Activated T-helper 9 cell treated with anti-CD3 and anti-CD28 coated beads, Interleukin-2, amount 50 U/mL, for 16 hours (primary cell): ENCODE measurements at places on chromosomes 1 and 21.

GRCh38 chr21:37398697-37399096 lies 32.1 kb downstream of the DYRK1A start:
- DNase-seq, result no peak

DNA sequence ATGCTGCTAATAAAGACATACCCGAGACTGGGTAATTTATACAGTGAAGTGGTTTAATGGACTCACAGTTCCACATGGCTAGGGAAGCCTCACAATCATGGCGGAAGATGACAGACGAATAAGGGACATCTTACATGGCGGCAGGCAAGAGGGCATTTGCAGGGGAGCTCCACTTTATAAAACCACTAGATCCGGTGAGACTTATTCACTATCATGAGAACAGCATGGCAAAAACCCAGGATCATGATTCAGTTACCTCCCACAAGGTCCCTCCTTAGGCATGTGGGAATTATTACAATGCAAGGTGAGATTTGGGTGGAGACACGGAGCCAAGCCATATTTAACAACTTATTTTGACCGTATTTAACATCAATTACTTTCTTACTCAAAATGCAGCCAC lies 739.0 kb downstream of the NCAM2 start:
- DNase-seq, result no peak

GRCh38 chr1:17352419-17352909 lies 19.5 kb upstream of the PADI6 start:
- DNase-seq, result no peak

DNA sequence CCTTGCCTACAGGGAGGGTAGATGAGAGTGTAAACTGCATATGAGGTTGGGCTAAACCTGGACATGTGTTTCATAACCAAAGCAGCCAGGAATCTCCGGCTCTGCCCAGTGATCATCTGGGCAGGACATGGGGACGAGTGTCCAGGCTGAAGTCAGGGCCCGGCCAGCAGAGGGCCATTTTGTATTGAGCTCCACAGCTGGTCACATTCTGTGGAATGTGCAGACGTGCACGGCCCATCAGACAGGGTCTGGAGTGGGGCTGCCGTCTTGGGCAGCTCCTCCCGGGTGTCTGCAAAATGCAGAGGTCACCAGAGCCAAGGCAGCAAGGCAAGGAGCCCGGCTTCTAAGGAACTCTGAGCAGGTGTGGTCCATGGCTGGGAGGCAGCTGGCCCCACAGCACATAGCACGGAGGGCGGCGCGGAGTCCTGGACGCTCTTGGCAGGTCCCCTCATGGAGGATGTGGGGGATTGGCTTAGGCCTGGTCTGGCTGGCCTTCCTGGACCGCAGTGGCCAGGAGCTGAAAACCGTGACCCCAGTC lies 6.2 kb downstream of the LRRC3 start:
- no peak for DNase-seq

DNA sequence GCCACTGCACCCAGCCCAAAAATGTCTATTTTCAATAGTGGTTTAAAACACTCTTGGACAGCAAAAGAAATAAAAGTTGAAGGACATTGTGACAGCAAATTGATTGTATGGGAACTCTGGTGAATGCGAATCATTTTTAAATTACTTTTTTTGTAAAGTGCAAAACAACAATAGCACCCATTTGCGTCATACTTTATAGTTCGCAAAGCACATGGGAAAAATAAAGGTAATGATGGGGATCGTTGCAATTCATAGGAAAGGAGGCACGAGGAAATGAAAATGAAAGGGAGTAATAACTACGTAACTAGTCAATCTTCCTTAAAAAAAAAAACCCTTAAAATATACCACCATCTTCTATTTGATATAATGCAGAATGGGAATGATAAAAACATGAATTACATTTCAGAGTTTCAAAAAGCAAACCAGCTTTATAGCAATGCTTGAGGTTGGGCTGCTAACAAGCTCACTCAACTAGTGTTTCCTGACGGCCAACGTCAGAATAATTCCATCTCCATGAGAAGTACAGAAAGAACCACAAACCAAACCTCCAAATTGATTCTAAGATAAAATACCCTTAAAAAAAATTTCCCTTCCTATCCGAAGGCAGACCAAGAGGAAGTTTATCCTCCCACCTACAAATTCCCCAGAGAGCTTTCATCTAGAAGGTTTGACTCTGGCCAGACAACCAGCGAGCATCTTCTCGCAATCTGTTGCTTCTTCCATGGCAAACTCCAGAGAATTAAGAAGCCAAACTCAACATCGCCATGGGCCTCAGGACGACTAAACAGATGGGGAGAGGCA lies at the start of gene EDARADD:
TSS of gene EDARADD (plus strand) at position 606 of the 801 bp plus-strand sequence. CDS start at position 765, 159 bp downstream.
- no peak for DNase-seq

DNA sequence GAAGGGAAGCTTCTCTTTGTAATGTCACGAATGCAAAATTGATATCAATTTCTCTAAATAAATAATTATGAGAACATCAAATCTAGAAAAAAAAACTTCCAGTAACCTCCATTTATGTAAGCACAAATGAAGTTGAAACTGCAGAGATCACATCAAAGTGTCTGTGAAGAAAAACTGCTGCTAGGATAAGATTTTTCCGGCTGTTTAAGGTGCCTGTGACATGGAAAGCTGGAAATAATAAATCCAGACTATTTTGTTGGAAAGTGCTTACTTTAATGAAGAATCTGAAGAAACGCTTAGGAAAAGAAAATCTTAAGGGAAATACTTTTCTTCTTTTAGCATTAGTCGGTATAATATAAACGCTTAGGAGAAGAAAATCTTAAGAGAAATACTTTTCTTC lies 57.0 kb downstream of the CHRM3 start:
- no peak for DNase-seq

GRCh38 chr1:236119943-236120484 lies 22.3 kb upstream of the GPR137B start:
- DNase-seq, result no peak

GRCh38 chr1:64881281-64881680 lies 85.1 kb downstream of the JAK1 start:
- no peak for DNase-seq

DNA sequence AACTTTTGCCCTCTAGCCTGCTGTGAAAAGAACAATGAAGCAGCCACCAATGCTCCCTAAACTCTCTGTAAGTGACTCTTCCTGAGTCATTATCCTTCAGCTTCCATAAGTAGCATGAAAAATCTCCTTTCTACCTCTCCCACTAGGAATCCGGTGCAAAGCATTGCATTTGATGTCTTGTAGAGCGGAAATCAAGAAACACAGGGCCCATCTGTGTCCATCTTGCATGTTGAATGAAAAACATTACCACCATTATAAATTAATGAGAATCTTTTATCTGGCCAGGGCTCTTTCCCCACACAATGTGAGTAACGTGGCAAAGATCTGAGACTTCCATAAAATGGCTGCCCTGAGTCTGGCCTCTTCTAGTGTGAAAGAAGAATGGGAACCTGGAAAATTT lies 324.4 kb downstream of the ADGRL2 start:
- no peak for DNase-seq

DNA sequence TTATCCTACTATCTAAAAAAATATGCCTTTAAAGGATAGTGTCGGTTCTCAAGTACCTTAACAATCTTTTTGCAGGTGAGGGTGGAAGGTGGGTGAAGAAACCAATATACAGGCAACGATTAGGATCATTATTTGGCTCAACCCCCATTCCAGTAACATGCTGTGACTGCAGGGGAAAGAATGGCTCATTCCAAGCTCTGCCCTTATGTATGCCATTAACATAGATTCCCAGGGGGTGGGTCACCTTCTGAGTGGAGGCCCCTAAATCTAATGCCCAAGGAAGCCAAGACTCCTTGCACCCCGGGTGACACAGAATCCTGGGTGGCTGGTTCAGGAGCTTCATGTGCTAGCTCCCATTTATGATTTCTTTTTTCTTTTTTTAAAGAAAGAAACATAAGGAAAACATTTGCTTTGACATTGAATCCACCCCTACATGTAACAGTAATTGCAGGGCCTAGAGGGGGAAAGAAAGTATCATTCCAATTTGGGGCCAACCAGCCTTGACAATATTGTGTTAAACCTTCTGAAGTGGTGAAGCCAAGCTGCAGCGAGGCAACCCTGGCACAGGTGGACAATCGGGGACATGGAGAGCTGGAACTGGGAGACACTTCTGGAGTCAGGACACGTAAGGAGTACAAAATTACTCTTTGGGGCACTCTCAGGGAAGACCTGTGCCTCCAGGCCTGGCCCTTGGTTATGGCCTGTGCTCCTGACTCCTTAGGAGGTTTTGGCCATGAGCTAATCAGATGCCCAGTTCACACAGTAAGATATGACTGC lies 200.3 kb downstream of the PBX1 start:
- no peak for DNase-seq

DNA sequence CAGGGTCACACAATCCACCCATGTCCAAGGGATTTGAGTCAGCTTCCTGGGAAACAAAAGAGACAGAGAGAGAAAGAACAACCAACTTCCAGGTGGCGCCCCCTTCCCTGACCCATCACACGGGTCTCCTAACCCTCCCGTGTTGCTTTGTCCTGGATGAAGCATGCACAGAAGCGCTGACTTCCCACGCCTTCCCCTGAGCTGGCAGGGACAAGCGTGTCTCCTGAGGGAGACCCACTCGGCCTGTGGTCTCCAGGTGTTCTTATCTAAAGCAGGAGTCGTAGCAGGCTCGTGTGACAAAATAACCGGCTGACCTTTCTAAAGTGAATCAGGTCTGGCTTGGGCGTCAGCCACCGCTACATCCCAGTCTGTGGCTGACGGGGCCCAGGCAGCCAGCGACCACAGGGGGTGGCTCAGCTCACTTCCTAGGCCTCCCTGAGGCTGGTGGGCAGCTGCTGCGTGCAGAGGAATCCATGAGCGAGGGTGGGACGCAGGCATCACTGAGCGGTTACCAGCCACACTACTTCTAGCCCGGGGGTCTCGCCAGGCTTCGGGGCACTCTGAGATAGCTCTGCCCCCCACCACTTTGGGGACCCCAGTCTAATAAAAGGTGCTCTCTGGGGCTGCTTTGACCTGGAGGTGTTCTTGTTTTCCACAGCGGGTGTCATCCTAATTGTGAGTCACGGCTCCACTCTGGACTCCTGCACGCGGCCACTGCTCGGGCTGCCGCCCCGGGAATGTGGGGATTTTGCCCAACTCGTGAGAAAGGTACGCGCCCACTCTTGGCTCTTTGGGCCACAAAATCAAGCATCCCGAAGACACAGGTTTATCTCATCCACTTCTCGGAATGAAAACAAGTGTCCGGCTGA lies 40.4 kb downstream of the UBASH3A start:
- no peak for DNase-seq

DNA sequence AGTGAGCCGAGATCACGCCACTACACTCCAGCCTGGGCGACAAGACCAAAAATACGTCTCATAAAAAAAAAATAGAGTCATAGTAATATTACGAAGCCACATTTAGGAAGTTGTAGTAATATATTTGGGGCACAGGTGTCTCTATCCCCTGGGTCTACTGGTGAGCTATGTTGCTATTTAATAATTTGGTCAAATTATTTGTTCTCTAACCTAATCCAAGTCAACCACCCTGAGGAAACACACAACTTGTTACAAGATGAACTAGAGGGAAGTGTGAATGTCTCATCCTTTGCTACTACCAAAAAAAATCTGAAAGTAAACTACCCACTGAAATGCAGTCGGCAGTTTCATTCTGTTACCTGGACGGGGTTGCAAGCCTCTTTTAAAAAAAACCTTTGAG lies 35.3 kb downstream of the RGS8 start:
- DNase-seq, result no peak

DNA sequence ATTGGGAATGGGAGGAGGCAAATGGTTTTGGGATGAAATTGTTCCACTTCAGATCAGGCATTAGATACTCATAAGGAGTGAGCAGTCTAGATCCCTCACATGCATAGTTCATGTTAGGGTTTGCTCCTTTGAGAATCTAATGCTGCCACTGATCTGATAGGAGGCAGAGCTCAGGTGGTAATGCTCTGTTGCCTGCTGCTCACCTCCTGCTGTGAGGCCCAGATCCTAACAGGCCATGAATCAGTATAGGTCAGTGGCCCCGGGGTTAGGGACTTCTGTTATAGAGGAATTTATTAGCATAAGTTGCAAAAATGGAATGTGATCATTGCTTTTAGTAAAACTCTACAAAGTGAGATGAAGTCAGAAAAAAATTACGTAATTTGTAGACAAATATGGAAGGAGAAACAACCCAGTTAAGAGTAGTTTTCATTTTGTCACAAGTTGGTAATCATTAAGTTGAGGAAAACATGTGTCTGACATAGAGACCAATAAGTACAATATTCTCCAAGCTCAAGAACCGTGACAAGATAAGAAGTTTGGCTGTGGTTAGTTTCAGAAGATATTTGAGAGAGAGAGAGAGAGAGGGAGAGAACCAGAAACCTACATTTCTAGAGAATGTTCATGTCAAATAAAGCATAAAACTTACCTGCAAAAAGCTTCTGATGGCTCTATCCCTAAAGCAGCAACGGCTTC lies 689.7 kb upstream of the PRMT6 start:
- no peak for DNase-seq

- DNase-seq, result no peak
Observed at GRCh38 chr21:23384679-23385078, 2222.6 kb downstream of the MRPL39 start.

- DNase-seq, result no peak
Observed at GRCh38 chr1:71156590-71156989, 75.8 kb upstream of the ZRANB2 start.

DNA sequence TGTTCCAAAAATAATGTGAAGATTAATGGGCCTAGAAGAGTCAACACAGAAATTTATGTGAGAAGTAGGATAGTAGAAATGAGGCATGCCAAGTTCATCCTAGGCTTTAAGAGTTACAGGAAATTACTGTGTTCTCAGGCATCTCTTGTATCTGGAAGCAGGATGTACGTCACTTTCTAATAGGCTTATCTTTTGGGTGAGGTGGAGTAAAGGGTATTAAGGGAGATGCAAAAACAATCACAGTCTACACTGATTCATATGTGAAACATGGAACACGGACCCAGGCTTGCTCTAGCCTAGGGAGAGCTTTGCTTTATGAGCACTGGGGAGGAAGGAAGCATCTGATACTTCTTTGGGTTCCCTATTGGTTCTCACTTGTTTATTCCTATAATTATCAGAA lies 84.5 kb upstream of the RGS4 start:
- no peak for DNase-seq

DNA sequence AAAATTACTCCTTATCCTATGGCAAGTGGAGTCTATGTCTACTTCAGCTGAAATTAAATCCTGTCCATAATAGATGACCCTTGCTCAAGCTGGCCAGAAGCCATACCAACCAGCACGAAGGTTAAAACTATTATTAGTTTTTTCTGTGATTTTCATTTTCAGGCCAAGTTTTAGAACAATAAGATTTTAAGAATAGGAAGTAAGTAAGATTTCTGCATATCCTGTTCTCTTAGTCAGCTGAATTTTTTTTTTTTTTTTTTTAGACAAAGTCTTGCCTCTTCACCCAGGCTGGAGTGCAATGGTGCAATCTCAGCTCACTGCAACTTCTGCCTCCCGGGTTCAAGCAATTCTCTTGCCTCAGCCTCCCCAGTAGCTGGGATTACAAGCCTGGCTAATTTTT lies 6.1 kb upstream of the RBP7 start:
- no peak for DNase-seq
